EH (cell line): ENCODE measurements at places on chromosomes 5 and 9.
A peak's percentile ranks its signal among the peaks of the same experiment; 100 is the strongest.

DNA sequence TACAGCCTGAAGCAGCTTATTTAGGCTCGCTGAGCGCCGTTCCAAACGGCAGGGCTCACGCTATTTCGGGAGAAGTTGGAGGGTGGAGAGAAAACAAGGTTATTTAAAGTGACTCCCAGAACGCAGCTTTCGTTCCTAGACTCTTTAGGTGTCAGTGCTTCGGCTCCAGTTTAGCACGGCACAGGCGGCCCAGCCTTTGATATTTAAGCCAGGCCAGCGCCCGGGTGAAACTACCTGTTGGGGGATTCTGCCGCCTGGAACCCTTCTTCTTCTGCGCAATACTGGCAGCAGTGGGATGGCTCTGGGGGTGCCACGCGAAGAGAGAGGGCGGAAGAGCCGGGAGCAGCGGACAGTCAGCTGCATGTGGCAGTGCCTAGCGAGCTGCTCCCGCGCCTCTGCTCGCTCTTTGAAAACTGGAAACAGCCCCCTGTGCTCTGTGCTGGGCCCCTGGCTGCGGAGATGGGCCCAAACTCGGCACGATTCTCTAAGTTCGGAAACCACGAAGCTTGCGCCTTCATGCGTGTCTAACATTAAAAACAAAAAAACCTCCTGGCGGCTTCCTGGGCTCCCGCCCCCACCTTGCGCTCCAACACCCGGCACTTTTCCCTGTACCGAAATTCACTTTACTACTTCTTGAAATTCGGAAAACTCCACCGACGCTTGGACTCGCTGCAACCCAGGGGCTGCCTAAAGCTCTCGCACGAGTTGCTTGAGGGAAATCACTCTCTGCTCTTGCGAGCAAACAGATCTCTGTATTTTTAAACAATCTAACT lies 34.6 kb upstream of the NFIB start:
- DNase-seq: no peak

- no peak for DNase-seq
Measured at GRCh38 chr9:26904070-26904469, 11.5 kb upstream of the CAAP1 start.

DNA sequence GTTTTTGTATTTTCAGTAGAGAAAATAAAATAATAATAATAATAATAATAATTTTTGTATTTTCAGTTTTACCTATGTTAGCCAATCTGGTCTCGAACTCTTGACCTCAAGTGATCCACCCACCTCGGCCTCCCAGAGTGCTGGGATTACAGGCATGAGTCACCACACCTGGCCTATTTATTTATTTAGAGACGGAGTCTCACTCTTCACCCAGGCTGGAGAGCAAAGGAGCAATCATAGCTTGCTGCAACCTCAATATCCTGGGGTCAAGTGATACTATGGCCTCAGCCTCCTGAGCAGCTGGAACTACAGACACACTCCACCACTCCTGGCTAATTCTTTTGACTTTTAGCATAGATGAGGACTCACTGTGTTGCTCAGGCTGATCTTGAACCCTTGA lies 167.5 kb downstream of the TLE1 start:
- DNase-seq: no peak

- no peak for DNase-seq
Measured at GRCh38 chr5:176413709-176414191, 2.6 kb downstream of the CLTB start.

DNA sequence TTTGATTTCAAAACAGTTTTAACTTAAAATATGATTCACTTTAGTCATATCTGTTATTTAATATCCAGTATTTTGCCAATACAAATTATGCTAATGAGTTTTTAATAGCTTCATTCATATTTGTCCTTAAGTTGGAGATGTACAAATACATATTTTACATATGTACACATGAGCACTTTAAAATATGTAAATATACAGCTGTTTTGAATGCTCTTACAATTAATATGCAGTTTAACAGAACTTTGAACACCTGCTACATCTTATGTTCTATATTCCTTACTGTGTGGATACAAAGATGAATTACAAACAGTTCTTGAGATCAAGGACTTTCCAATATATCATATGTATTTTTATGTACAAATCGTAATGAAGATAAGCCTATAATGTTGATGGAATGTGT lies 74.0 kb downstream of the CHSY3 start:
- no peak for DNase-seq

DNA sequence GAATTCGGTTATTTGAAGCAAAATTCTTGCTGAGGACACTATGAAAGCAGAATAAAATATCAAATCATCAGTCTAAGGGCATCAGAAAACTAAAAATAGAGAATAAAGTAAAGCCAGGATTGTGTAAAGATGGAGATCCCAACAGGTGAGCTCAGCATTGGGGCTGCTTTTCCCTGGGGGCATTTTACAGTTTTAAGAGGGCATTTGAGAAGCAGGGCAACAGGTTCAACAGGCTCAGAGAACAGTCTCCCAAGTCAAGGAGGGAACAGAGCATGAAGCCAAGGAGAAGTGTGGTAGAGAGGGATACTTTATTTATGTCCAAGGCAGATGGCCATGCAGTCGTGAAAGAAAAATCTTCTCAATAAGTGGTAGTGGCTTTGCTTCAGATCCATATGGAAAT lies 145.4 kb downstream of the SYK start:
- no peak for DNase-seq

GRCh38 chr5:117207088-117207668 lies 632.6 kb upstream of the SEMA6A start:
- no peak for DNase-seq

- DNase-seq: no peak
Measured at GRCh38 chr9:123399803-123400378, 43.9 kb downstream of the CRB2 start.

- no peak for DNase-seq
Measured at GRCh38 chr9:6681957-6682501, 36.5 kb upstream of the GLDC start.

GRCh38 chr9:517993-518392 lies 303.3 kb downstream of the DOCK8 start:
- DNase-seq: no peak

DNA sequence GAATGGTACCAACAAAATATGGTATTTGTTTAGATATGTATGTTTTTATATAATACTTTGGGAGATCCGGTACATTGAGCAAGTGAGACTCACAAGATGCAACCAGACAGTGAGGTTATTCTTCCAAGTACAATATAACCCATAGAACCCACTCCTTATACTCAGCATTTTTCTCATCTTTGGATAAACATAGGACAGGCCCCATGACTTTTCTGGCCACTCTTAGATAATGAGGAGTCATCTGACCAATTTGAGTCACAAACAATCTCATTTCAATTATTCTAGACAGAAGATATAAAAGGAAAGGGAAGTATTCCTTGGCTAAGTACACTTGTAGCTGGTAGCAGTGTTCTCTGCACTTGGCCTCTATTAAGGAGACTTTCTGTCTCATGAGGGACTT lies 150.2 kb downstream of the SGCD start:
- peak; percentile 9 for DNase-seq

DNA sequence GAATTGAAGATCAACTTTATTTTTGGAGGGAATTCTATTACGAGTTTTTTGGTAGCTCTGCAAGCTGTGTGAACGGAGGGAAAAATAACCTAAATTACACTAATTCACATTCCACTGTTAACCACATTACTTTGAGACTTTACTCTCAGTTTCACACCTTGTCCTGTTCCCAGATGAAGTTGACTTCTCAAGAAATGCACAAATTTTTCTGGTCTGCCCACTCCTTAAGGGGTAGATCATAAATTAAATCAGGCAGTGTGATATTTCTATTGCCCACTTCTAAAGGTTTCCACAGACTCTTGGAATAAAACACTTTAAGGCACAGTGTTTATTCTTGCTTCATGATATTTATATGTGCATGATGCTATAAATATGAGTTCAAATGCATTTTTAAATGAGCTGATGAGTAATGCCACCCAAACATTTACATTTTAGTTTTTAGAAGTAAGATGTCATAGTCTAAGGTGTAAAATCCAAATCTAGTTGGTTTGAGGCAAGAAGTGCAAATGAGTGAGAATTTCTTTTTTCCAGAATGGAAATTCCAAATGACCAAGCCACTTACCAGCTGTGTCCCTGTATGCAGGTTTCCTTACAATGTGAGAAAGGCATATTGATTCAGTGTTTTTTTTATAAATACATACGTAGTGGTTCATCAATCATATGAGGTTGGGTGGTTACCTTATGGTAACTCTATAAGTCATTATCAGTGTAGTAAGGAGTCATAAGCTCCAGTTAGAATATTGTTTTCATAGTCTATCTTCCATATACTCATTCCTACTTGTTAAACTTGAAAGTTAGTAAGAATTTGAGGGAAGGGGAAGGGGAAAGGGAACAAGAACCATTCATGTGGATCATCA lies 437.7 kb upstream of the MEF2C start:
- no peak for DNase-seq

- no peak for DNase-seq
Measured at GRCh38 chr9:20189871-20190270, 401.0 kb upstream of the SLC24A2 start.

- no peak for DNase-seq
Measured at GRCh38 chr5:579211-579610, 32.9 kb upstream of the CEP72 start.

DNA sequence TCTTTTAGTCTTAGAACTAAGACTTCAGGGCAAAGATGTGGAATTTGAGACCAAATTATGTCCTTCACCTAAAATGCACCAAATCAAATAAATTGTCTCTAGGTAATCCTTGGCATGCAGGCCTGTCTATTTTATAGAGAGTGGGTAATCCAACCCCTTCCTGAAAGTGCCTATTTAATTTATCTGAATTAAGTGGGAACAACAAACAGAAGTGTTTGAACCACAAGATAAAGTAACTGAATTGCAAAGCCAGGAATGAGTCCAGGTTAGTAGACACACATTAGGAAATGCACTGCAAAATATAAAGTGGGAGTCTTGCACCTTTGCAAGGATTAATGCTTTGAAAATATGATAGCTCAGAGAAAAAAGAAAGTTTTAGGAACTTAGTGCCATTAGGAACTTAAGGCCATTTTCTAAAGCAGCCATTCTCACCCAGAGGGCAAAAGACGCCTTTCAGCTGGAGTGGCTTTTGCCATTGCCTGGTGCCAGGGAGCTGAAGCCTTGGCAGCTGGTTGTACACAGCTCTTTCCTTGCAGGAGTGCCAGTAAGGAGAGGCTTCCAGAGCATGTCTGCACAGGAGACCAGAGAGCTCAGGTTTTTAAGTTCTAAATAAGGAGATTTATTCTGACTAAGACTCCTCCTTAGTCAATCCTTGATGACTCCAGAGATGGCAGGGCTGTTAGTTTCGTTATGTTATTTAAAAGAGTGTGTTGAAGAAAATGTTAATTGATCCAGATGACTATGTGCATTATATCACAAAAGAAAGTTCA lies 151.7 kb upstream of the ELL2 start:
- no peak for DNase-seq

- DNase-seq: no peak
Measured at GRCh38 chr5:123882319-123882964, 370.5 kb downstream of the CSNK1G3 start.

DNA sequence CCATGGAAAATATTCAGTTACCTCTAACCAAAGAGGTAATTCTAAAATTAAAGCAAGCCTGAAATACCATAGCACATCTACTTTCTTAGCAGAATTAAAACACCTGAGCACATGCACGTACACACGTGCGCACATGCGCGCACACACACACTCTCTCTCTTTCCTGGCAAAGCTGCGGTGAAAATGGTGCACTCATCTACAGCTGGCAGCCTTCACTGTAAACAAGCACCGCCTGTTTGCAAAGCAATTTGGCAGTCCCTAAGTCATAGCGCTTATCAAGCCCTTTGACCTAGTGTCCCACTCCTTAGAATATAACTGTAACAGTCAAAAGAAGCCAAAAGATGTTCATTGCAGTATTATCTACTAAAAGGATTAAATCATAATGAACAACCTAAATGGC lies 278.7 kb downstream of the DENND1A start:
- DNase-seq: no peak

DNA sequence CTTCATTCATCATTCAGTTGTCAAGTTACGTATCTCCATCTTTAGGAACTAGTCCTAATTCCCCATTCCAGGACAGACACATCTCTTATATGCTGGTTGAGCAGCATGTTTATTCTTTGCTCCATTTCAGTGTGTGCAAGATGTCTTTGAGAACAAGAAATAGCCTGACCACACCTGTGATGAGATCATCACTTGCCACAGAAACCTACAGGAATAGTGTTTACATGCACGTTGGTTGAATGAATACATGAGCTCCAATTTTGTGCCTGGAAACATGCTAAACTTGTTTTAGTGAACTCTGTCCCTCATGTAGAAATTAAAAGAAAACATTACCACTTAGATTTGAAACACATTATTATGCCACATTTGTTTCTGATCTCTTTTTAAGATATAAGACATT lies 489.1 kb downstream of the CDH18 start:
- no peak for DNase-seq

DNA sequence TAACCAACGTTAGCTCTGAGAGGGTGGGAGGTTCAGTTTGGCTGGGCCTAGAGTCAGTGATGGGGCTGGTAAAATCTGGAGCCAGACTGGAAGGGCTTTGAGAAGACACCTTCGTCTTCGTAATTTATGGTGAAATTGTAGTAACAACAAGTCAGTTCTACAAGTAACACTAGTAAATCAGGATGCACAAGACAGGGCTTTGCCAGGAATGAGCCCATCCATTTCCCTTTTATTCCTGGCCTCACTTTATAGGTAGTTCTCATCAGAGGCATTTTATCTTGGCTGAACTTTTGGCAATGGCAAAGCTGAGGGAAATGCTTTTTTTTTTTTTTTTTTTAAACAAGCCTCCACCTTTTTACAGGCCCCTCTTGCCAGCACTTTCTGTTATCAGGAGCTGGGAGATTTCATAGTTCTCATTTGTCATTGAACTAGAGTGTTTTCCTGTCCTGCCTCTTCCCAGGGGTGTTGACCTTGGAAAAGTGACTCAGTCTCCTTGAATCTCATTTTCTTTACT lies 110.5 kb upstream of the KLF4 start:
- DNase-seq: peak; percentile 19

- no peak for DNase-seq
Measured at GRCh38 chr5:91007251-91007650, 375.9 kb downstream of the ARRDC3 start.

GRCh38 chr5:88172847-88173758 lies 95.5 kb downstream of the TMEM161B start:
- DNase-seq: peak; percentile 12

DNA sequence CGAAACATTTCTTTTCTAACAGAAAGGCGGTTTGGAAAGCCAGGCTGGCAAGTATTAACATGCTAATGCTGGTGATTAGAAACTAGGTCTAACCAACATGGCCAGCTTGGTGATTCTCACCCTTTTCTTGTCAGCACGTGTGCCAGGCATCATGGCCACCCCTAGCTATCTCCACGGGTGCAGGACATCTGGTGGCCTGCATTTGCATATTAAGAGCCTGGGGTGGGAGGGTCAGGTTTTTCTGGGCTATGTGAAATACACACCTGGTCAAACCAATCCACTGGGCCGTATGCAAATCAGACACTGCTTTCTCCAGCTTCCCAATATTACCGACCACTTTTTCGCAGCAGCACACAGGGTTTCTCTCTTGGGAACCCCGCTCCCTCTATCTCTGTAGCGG lies 612.1 kb downstream of the PTPRD start:
- no peak for DNase-seq

DNA sequence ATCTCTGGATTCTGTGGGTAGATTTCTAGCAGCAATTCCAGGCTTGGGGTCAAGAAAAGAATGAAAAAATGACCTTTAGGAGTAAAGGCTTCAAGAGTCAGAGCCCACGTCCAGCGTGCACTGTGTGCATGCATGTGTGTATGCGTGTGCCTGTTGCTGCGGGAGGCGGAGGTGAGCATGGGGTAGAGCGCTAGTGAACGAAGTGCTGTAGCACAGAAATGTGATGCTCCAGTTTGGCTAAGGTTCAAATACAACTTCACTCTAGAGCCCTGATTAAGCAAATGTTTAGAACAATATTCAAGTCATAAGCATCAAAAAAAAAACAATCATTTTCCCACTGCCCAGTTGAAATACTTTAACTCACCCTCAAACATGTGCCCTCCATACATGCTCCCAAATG lies 403.9 kb downstream of the ZNF608 start:
- DNase-seq: no peak
